ENCODE measurements at places on chromosomes 13 and 19. TPM values are rescaled to one million over a fixed set of nuclear protein-coding genes. Genes with fewer than 3 reads are reported as not detected.

The ZNF805 gene
- 12.2 TPM for total RNA-seq

The LGALS7 gene
- not detected for total RNA-seq

The GRAMD1A gene
- total RNA-seq = 37.7 TPM

The TSHZ3 gene
- total RNA-seq = 5.6 TPM

- DNase-seq = no peak
Measured at GRCh38 chr13:110466266-110466915, 95.1 kb downstream of the RAB20 start.

DNA sequence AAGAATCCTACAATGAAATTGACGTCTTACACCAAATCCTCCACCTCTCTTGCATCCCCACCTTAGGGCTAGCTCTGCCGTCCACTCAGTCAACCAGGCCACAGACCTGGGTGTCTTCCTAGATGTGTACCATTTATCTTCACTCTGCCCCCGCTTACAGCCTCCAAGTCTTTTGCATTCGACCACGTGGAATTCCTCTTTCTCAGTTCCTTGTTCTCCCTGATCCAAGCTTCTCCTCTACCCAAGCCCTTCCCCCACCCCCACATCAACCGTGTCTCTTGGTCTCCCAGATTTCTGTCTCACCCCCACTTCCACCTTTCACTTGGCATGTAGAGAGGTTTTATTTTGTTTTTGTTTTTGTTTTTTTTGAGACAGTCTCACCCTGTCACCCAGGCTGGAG, 1.2 kb upstream of the DMWD start:
- DNase-seq = no peak
